NB4 (cell line): ENCODE measurements at places on chromosomes 2 and 18.
A peak's percentile ranks its signal among the peaks of the same experiment; 100 is the strongest.

DNA sequence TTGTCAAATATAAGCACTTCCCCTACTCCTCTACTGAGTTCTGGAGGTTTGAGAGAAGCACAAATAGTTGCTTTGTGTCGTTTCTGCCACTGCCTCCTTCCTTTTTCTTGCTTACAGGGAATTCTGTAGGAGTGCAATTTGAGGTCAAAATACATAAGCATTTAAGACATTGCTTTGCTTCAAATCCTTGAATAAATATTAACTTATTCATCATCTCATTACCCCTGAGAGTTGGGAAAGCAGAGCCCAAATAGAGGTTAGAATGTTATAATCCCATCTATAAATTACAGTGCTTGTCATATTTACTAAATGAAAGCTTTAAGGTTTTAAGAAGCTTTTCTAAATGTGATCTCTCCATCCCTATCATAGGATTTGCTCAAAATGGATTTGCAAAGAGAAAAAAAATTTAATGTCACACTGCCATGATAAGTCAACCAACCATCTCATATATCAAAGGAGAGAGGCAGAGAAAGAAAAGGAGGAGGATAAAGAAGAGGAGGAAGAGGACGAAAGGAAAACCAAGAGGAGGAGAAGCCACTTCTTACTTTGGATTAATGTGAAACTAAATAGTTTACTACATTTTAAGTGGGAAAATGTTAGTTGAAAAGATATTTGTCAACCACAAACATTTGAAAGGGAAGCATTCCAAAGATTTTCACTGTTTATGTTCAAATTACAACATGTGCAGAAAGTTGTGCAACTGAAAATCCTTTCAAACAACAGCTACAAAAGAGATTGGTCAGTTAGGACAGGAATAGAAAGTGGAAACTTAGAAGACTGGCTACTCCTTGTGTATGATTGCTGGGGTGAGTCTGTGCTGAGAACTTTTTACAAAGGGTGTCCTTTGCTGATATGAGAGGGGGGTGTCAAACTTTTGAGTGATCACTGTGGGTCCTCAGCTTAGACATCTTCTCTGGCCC, 277.3 kb upstream of the FN1 start:
- DNase-seq = no peak

DNA sequence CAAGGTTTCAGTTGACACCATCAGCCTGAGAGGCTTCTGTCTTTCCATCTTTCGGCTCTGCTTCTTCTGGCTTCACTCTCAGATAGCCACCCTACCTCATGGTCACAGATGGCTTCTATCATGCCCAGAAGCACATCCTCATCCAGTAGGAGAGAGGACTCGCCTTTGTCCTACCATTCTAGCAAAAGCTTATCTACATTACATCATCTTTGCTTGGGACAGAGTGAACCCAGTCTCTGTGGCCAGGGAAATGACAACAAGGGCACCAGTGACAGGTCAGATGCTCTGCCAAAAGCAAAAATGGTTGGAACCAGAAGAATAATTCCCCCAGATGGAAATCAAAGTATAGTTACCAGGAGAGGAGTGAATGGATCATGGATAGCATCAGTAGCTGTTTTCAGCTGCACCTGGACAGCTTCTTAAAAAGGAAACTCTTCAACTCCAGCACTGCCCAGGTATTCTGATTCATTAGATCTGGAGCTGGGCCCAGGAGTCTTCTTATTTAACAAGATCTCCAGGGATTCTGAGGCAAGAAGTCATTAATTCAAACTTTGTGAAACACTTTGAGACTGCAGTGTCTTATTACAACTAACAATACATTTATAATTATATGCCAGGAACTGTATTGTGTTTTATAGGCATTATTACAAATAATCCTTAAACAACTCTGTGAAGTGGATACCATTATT, 257.7 kb upstream of the UBE2E3 start:
- DNase-seq = no peak

- no peak for DNase-seq
Measured at GRCh38 chr2:86025976-86026743, 79.5 kb downstream of the POLR1A start.

- DNase-seq = no peak
Measured at GRCh38 chr2:140465301-140465700, 1665.5 kb downstream of the LRP1B start.

- DNase-seq = no peak
Measured at GRCh38 chr2:160305081-160305750, 105.1 kb upstream of the ITGB6 start.

DNA sequence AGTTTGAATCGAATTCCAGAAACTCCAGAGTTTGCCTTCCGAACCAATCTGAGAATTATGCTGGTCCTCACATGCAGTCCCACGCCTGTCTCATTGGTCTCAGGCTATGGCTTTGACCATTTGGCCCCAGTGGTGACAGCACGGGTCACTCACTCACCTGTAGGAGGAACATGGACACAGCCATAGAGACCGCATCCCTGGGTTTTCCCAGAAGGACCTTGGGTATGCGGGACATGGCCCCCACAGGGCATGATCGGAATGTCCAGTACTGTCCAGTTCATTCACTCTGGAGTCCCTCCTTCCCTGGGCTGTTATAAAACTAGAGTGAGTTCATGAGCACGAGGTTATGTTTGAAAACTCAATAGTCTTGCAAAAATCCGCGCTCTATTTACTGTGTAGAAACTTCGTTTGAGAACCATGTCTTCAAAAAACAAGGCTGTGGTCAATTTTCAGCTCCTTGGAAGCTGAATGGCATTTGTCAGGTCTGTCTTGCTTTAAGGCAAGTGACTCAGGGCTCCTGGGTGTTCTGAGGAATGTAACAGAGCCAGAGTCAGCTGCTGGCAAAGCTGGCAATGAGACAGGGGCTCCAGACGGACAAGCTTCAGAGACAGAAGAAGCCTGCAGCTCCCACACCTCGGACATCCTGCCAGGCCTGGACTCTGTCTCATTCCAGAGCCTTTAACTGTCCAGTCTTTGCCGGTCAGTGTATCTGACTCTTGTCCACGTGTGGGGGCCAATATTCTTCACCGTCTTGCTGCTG, 86.7 kb upstream of the TMEM18 start:
- no peak for DNase-seq

- DNase-seq = peak; percentile 94
Measured at GRCh38 chr2:195559431-195559914, 97.6 kb upstream of the SLC39A10 start.

DNA sequence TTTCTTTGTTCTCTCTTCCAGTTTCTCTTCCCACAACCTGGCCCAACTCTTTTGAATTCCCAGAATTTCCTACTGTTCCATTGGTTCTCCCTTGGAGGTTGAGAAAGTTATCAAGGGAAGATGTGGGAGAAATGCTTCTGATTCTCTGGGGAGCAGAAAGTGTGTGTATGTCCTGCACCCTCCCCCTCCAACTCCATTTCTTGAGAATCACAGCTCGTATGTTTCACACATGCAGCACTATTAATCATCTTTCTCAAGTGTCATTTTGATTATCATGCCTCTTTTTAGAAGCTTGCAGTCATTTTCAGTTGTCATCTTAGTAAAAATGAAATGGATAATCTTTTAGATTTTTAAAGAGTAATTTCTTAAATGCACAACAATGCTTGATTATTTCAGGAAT, 296.8 kb upstream of the SLC39A10 start:
- no peak for DNase-seq

- DNase-seq = no peak
Measured at GRCh38 chr2:36798724-36799123, 102.2 kb downstream of the VIT start.

GRCh38 chr2:240306185-240306584, 129.3 kb upstream of the GPC1 start:
- no peak for DNase-seq

DNA sequence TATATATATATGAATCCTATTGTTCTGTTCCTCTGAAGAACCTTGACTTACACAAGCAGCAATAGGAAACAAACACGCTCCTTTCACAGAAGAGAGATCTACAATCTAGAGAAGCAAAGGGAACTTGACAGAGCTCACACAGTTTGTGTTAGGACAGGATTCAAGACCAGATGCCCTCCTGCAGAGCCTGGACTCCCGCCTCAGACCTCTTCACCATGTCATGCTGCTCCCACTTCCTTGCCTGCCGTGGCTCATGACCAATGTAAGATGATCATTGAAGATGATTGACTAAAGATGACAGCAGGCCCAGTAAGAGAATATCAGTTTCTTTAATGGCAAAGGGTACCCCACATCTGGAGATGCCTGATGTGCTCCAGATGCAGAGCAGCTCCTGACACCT, 111.2 kb upstream of the AGAP1 start:
- DNase-seq = no peak

GRCh38 chr2:199814817-199815211, 36.2 kb downstream of the FTCDNL1 start:
- no peak for DNase-seq

DNA sequence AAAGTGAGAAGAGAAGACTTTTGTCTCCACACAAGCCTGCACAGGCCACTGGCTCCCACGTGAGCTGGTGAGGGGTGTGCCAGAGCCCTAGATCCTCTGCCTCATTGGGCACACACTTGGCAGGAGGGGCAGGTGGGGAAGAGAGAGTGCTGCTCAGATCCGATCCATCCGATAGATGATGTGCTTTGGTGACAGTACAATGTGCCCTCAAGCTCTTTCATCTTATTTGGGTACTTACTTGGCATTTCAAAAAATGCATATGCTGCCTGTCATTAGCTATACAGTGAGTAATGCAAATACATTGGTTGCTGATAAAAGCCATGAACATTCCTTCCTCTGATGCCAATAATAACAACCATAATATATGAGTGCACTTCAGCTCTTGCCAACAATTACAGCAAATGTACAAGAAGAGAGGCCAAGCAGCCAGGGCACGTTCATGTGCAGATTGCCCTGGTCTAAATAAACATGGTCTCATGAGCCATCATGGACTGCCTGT, 255.3 kb downstream of the VAPA start:
- no peak for DNase-seq

- no peak for DNase-seq
Measured at GRCh38 chr2:165253178-165253577, 14.0 kb downstream of the SCN2A start.

GRCh38 chr2:209382775-209383174, 41.1 kb upstream of the MAP2 start:
- no peak for DNase-seq

DNA sequence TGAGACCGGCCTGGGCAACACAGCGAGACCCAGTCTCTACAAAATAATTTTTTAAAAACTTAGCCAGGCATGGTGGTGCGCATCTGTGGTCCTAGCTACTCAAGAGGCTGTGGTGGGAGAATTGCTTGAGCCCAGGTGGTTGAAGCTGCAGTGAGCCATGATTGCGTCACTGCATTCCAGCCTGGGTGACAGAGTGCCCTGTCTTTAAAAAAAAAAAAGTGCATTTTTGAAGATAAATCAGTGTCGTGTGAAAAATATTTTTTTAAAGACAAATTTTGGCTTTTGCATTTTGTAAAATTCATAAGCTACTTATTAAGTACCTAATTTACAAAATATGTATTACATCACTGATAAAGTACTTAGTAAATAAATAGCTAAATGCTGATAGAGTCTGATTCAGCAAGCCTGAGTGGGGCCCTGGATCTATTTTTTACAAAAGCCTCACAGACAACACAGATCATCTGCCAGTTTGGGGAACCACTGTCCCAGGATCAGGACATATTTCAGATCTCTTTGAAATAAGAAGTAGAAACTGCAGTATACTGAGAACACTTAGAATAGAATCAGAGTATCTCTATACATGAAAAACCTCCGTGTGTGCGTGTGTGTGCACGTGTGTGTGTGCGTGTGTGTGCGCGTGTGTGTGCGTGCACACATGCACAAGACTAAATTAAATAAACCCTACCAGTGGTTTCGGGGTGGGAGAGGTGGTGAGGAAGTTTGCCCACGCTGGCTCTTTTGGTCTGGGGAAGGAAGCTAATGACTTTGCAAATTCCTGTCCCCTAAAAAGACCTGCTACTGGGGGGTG, 61.6 kb downstream of the AAK1 start:
- DNase-seq = peak; percentile 88

DNA sequence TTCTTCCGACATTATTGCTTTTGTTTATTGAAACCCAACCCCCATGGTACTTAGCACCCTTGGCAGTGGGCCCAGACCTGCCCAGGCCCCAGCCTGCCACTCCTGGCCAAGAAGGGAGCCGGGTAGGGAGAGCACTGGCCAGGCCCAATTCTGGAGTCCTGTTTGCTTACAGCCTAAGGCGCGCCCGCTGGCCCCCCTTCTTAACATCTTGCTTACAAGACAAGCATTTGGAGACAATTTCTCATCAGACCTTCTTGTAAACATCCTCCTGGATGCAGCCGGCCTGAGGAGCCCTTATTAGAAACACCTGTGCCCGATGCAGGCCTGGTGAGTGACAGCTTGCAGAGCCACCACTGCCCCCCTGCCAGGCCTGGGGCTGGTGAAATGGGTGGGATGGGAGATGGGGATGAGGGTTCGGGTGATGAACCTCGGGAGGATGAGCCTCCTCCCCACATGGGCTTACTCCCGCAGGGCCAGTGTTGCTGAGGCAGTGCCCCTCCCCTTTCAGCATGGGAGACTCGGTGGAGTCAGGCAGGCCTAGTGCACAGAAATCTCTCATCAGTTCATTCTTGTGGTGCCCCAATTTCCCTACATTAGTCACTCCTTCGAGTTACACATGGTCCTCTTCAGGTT, 217.5 kb downstream of the CYP26B1 start:
- no peak for DNase-seq

- DNase-seq = no peak
Measured at GRCh38 chr2:46684661-46685060, 205.3 kb downstream of the TMEM247 start.

- no peak for DNase-seq
Measured at GRCh38 chr2:190867212-190867611, 13.4 kb upstream of the GLS start.
